Activated naive CD4-positive, alpha-beta T cell treated with anti-CD3 and anti-CD28 coated beads for 36 hours (primary cell): ENCODE measurements at places on chromosomes 16 and 17.

DNA sequence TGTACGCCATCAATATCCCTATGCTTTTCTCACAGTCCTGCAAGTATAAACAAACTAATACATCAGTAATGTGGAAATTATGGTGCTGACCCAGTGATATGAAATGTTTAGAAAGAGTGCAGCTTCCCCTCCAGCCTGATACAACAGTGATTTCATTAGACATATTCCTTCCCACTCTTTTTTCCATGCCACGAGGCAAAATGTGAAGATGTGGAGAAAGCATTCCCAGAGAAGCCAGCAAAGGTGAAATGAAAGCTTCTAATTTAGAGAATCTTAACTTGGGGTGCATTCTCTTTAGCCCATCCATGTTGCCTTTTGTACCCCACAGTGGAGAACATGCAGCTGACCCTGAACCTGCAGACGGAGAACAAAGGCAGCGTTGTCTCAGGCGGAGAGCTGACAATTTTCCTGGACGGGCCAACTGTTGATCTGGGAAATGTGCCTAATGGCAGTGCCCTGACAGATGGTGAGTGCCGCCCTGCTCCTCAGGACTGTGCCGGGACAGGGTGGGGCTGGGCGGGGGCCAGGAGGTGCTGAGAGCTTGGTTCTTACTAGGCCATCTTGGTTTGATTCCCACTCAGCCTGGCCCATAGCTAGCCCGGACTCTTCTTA lies 77.8 kb downstream of the WWP2 start:
- H3K4me1 ChIP-seq = no peaks in the 10 kb centered on the region
- no peak for DNase-seq
- no peaks in the 10 kb centered on the region for H3K27me3 ChIP-seq

GRCh38 chr17:67105213-67105612 lies 60.9 kb downstream of the CACNG1 start:
- H3K4me1 ChIP-seq = peaks cover 39% of the 10 kb centered on the region
- no peaks in the 10 kb centered on the region for H3K27me3 ChIP-seq
- no peak overlapping the region for H3K4me3 ChIP-seq

GRCh38 chr16:68230956-68231355 lies 5.0 kb downstream of the ESRP2 start:
- H3K36me3 ChIP-seq = peaks cover 4% of the 10 kb centered on the region
- no peaks in the 10 kb centered on the region for H3K27me3 ChIP-seq
- H3K27ac ChIP-seq = no peak overlapping the region
- no peak overlapping the region for H3K4me3 ChIP-seq
- H3K4me1 ChIP-seq = peaks cover 36% of the 10 kb centered on the region

GRCh38 chr16:14338236-14338635 lies 267.1 kb downstream of the MRTFB start:
- H3K36me3 ChIP-seq = peaks cover 2% of the 10 kb centered on the region
- no peak for DNase-seq
- no peaks in the 10 kb centered on the region for H3K4me1 ChIP-seq
- H3K27me3 ChIP-seq = no peaks in the 10 kb centered on the region

GRCh38 chr17:78122216-78122930 lies 6.2 kb downstream of the TMC6 start:
- H3K4me1 ChIP-seq = peaks cover 64% of the 10 kb centered on the region
- peak overlapping the region; percentile 72 for H3K4me3 ChIP-seq
- H3K36me3 ChIP-seq = peaks cover 41% of the 10 kb centered on the region
- DNase-seq = no peak

GRCh38 chr16:29675811-29676643 lies 3.0 kb upstream of the QPRT start:
- H3K4me3 ChIP-seq = no peak overlapping the region
- H3K27ac ChIP-seq = no peak overlapping the region
- peaks cover 20% of the 10 kb centered on the region for H3K4me1 ChIP-seq
- H3K36me3 ChIP-seq = peaks cover 2% of the 10 kb centered on the region
- H3K27me3 ChIP-seq = no peaks in the 10 kb centered on the region

DNA sequence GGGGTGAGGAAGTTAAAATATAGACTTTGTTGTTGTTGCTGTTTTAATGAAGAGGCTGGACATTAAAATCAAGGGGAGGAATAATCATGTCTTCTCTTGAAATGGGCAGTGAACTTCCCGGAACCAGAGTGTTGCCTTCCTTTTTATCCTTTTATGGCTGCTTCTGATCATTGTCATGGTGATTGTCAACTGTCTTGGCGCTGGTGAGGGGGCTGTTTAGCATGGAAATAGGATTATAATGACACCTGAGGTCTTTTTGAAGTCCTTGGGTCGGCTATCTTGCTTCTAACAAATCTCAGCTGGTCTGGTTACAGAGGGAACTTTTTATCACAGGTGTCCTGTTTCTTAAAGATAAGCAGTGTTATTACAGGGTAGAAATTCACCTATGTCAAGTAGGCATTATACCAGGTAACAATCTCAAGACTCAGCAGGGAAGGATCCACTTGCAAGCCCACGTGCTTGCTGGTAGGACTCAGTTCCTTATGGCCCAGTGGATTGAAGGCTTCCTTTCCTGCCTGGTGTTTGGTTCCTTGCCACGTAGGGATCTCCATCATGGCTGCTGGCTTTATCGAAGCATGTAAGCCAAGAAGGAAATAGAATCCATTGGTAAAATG lies 349.3 kb downstream of the WWOX start:
- H3K27me3 ChIP-seq = no peaks in the 10 kb centered on the region
- DNase-seq = no peak

DNA sequence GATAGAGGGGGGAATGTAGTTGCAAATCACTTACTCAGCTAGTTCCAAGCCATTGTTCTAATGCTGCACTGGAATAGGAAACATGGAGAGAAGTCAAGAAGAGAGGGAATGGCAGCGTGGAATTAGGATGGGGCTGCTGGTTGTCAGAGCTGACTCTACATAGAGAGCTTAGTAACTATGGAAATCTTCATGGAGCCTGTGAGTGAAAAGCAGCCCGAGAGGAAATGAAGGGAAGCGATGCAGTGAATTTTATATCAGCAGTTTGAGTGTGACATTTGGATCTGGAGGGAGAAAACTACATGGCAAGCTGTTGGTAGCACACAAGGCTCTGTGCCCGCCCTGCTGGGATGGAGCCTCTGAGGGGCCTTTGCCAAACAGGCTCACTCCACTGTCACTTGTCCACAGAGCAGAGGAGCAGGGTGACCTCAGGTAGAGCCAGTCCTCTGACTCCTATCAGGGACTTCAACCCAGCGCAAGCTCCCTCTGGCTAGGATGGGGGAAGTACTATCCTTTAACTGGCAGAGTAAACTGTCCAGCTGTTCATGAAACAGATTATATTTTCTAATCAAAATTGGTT lies 27.9 kb upstream of the PMFBP1 start:
- H3K36me3 ChIP-seq = no peaks in the 10 kb centered on the region
- peaks cover 7% of the 10 kb centered on the region for H3K4me1 ChIP-seq
- DNase-seq = no peak
- peaks cover 3% of the 10 kb centered on the region for H3K27me3 ChIP-seq
- H3K4me3 ChIP-seq = no peak overlapping the region
- H3K27ac ChIP-seq = no peak overlapping the region

DNA sequence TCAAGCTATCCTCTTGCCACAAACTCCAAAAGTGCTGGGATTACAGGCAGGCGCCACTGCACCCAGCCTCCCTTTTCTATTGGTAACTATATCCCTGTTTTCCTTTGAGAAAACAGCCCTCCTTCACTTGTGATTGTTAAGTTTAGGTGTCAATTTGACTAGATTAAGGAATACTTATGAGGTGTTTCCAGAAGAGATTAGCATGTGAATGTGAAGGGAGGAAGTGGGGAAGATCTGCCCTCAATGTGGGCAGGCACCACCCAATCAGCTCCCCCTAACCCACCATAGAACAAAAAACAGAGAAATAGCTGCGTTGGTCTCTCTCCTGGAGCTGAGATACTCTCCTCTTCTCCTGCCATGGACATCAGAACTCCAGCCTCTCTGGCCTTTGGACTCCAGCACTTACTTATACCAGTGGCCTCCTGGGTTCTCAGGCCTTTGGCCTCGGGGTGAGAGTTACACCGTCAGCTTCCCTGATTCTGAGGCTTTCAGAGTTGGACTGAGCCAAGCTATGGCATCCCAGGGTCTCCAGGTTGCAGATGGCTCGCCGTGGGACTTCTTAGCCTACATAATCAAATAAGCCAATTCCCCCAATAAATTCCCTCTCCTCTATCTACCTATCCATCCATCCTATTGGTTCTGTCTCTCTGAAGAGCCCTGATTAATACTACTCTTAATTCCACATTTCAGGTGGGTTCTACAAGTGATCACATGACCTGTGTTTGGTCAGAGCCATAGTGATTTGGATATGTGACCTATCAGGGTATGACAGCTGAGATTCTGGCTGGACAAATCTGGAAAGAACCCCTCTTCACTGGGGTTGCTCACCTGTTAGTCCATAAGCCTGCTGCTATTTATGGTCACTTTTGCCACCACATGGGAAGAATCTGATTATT lies 12.0 kb upstream of the STAT3 start:
- H3K36me3 ChIP-seq = no peaks in the 10 kb centered on the region
- no peak for DNase-seq
- H3K4me3 ChIP-seq = no peak overlapping the region
- no peak overlapping the region for H3K27ac ChIP-seq
- peaks cover 29% of the 10 kb centered on the region for H3K4me1 ChIP-seq

DNA sequence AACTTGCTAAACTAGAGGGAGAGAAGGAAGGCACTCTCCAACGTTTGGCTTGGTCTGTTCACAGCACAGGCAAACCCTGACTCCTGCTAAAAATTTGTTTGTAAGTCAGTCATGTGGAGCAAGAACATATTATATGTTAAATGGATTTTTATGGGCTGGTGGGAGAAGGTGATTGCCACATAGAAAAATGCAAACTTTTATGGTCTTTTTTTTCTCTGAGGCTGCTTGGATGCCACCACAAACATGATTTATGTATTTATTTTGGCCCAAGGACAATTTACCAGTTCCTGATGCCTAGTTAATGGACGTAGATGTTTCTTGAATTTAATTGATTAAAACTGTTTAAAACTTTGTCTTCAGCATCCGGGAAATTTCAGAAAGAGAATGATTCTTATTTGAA lies 274.2 kb upstream of the MYOCD start:
- DNase-seq = no peak
- H3K4me1 ChIP-seq = no peaks in the 10 kb centered on the region
- no peak overlapping the region for H3K4me3 ChIP-seq
- H3K36me3 ChIP-seq = no peaks in the 10 kb centered on the region
- H3K27me3 ChIP-seq = no peaks in the 10 kb centered on the region
- no peak overlapping the region for H3K27ac ChIP-seq

DNA sequence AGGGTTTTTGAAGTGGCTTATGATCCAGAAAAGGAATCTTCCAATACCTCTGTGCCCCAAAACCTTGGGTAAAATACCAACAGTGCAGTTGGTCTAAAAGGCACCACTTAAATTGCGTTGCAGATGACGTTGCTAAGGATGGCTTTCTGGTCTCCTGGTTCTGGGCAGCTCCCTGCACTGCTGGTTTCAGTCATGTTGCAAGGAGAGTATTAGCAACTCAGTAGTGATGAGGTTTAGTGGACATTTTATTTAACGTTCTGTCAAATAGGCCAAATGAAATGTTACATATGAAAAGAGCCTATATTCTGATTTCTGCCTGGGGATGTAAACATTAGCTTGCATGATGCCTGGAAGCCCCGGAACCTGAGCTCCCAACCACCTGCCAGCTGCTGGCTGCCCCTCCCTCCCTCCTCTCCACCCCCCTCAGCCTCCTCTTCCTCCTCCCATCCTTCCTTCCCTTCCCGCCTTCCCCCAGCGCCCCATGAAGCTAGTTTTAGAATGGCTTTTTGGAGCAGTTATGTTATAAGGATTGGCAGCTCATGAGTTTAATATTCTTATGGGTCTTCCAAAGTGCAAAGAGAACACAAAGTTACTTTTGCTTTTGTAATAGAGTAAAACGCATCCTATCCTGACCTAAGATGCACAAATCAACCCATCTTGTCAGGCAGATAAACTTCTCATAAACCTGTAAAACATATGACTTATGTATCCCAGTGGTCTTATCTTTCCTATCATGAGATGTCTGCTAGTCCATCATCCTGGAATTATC lies 20.7 kb downstream of the CD7 start:
- H3K27ac ChIP-seq = peak overlapping the region; percentile 100
- no peaks in the 10 kb centered on the region for H3K27me3 ChIP-seq
- peak; percentile 47 for DNase-seq

DNA sequence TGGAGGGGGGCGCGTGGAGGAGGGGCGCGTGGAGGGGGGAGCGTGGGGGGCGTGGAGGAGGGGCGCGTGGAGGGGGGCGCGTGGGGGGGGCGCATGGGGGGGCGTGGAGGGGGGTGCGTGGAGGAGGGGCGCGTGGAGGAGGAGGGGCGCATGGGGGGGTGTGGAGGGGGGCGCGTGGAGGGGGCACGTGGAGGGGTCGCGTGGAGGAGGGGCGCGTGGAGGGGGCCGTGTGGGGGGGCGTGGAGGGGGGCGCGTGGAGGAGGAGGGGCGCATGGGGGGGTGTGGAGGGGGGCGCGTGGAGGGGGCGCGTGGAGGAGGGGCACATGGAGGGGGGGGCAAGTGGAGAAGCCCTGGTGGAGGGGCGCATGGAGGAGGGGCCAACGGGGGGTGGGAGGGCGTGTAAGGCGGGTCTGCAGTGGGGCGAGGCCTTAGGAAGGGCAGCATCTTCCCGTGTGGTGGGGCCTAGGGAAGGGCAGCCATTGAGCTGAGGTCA lies 7.3 kb downstream of the MSLN start:
- no peak for DNase-seq
- no peak overlapping the region for H3K27ac ChIP-seq
- H3K36me3 ChIP-seq = no peaks in the 10 kb centered on the region
- no peak overlapping the region for H3K4me3 ChIP-seq
- no peaks in the 10 kb centered on the region for H3K4me1 ChIP-seq
- peaks cover 6% of the 10 kb centered on the region for H3K27me3 ChIP-seq

DNA sequence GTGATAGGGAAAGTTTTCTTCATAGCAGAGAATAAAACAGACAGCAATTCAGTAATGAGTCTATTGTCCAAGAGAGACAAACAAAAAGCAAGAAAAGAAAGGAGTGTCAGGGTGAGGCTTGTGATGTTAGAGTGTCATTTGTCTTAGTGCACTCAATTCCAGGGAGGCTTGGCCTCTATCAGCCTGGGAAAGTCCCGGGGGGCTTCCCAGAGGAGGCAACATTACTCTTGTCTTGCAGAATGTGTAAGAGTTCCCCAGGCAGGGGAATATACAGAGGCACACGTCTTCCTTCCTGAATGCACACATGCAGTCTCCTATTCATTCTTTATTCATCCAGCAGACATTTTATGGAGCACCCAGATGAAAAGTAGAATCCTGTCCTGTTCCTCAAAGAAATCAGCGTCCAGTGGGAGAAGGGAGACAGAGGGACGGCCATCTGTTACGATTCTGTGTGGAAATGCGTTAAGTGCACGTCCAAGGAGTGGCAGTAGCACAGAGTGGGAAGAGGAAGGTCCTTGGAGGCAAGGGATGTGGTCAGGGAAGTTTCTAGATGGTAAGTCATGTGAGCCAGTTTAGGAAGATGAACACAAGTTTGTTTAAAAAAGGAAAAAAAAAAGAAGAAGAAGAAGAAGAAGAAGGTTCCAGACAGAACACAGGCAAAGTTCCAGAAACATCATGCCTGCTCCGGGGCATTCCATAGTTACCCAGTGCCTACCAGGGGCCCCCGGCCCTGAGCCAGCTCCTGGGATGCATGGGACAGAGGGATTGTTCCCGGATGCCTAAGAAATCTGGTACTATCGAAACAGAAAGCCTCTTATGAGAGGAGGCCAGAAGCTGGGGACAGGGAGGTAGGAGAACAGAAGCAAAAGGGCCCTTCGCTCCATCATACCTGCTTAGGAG lies 21.1 kb downstream of the CACNG4 start:
- peak; percentile 68 for DNase-seq
- no peak overlapping the region for H3K4me3 ChIP-seq
- peaks cover 9% of the 10 kb centered on the region for H3K4me1 ChIP-seq
- peaks cover 28% of the 10 kb centered on the region for H3K27me3 ChIP-seq
- H3K27ac ChIP-seq = no peak overlapping the region
- no peaks in the 10 kb centered on the region for H3K36me3 ChIP-seq
